ENCODE measurements at places on chromosomes 6 and 20.

DNA sequence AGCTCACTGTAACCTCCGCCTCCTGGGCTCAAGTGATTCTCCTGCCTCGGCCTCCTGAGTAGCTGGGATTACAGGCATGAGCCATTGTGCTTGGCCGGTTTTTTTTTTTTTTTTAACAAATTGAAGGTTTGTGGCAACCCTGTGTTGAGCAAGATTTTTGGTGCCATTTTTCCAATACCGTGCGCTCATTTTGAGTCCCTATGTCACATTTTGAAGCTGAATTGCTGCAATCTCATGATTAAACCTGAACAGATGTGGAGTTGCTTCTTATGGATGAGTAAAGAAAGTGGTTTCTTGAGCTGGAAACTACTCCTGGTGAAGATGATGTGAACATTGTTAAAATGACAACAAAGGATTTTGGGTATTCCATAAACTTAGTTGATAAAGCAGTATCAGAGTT, 16.6 kb downstream of the SASH1 start:
- no peak for DNase-seq

DNA sequence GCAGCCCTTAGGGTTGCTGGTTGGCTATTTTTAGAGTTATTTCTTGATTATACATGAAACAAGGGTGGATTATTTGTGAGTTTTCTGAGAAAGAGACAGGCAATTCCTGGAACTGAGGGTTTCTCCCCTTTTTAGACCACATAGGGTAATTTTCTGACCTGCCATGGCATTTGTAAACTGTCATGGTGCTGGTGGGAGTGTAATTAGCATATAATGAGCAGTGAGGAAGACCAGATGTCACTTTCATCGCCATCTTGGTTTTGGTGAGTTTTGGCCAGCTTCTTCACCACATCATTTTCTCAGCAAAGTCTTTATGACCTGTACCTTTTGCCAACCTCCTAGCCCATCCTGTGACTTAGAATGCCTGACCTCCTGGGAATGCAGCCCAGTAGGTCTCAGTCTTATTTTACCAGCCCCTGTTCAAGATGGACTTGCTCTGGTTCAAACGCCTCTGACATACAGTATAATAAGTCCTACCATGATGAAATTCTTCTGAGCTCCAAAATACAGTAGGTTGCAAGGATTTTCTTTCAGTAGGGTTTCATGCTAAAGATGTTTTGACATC, 117.1 kb downstream of the ISM1 start:
- no peak for DNase-seq

DNA sequence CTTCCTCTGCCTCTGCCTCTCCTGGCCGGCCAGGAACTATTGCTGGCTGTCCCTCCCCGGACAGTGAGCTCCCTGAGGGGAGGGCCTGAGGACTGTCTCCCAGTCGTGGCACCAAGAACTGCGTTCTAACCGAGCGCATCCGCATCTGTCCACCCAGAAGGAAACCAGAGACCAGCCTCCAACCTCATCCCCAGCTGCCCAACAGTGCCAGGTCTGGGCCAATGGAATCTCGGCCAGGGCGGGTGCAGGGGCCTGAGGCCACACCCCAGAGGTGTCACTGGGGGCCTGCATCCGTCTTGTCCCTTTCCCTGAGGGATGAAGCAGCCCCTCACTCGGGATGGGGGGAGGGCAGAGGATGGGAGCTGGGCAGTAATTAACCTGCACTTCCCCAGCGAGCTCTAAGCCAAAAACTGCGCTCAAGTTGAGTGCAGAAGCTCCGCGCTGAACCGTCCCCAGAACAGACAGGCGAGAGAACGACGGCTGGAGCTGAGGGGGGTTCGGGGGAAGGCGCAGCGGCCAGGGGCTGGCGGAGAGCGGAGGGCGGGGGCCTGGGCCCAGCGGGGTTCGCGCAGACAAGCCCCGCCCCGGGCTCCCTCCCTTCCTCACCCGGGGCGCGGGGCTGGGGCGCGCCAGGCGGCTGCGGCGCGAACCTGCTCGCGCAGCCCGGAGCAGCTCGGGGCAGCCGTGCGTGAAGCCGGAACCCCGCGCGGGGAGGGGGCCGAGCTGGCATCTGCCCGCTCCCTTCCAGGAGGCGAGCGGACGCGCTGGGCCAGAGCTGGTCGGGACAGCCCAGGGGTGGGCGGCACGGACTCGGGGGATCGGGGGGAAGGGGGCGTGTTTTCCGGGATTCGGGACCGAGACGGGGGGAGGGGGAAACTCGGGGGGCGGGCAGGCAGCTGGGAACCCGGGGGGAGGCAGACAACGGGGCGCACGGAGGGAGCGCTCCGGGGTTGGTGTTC, 1.4 kb downstream of the TFEB start:
- DNase-seq = no peak

- no peak for DNase-seq
Measured at GRCh38 chr6:158172001-158172400, 3.9 kb downstream of the GTF2H5 start.

DNA sequence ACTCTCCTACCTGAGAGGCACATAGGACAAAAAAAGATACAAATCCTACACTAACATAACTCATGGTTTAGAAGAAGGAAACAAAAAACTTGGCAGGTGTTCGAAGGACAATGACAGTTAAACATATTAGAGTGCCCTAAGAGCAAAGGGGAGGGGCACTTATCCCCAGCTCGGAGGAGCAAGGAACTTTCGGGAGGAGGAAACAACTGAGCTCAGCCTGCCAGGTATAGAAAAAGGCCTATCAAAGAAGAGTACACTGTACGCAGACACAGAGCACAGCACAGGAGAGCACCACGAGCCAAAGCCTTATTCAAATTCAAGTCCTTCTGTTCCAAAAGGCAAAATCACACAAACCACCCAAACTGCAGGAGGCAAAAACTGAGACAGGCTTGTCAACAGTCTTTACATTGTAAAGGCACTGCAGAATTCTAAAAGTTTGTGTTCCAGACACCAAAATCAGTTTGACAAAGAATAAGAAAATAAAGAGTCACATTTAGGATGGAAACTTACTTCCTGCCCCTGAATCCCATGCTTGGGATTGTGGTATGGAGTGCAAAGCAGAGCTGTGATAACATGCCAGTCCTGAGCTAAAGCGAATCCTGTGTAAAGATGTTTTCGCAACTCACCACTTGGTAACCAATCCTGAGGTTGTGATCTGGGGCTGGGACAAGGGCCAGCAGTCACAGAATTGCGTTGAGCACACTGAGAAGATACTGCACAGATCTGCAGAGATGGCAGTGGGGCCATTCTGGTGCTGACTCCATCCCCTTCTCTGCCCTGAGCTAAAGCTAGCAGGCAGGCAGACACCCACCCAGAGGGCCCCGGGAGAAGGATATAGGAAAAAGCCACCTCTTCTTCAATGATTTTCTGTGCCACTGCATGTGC, 108.6 kb downstream of the CHD6 start:
- no peak for DNase-seq
